ENCODE measurements at places on chromosomes 11 and 22.
A peak's percentile ranks its signal among the peaks of the same experiment; 100 is the strongest.

GRCh38 chr11:110866081-110866480 is 153.8 kb upstream of the ARHGAP20 start:
- DNase-seq, result no peak

GRCh38 chr11:102921587-102922220 is 33.8 kb downstream of the MMP13 start:
- DNase-seq, result no peak

DNA sequence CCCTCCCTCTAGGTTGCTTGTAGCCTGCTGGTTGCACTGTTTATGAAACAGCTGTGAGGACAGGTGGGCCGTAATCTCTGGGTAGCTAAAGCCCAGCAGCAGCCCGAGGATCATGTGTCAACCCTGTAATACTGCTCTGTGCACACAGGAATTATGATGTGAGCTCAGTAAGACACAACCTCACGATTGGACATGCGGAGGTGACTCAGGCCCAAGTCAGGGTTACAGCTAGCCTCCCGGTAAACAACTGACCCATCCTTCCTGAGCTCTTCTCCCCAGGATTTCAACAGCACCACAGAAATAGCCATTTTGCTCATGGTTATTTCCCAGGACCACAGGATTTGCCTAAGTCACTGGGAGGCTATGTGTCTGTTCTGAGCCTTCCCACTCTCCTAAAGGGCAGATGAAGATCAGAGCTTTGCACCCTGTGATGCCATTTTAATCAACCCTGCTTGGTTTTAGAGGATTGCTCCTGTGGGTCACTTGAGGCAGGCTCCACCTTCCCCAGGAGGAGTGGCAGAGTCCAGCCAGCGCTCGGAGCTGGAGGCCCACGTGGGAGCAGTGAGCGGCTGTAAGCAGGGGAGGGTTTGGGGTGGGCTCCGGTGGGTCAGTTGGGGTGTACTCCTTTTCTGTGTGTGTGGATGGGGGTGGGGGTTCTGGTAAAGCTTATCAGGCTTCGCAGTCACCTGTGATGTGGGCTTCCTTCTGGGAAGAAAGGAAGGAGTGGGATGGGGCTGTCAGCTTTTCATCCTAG is at the start of gene AMPD3:
Gene AMPD3, plus strand, starts transcription at position 387 of the 754 bp plus-strand sequence. CDS start 6,256 bp downstream, outside the sequence.
- no peak for DNase-seq

- DNase-seq, result peak; percentile 46
These were observed 10.7 kb upstream of the DSCAML1 start for GRCh38 chr11:117807482-117808327.

DNA sequence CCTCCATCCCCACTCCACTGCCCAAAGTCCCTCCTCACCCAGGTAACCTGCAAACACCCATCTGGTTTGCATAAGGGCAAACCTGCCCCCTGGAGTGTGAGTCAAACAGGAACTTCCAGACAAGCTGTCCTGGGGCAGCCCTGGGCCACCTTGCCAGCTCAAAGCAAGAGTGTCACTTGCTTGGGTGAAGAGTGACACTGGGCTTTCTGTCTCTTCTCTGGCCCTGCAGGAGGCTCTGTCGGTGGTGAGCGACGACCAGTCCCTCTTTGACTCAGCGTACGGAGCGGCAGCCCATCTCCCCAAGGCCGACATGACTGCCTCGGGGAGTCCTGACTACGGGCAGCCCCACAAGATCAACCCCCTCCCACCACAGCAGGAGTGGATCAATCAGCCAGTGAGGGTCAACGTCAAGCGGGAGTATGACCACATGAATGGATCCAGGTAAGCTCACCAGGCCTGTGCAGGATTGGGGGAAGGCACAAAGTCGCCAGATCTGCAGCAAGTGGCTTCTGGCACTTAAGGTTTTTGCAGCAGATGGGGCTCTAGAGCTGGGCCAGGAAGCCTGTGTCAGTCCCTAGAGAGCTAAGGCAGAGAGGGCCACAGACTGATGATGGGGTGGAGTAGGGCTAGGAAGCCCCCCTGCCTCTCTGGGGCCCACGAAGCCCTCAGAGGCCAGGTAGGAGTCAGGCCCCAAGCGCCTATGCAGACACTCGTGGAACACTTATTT is 64.2 kb downstream of the FLI1 start:
- no peak for DNase-seq
